ENCODE measurements at places on chromosomes 5 and 9.
A peak's percentile ranks its signal among the peaks of the same experiment; 100 is the strongest.

GRCh38 chr5:43649256-43649655 lies 46.3 kb downstream of the NNT start:
- DNase-seq, result no peak

GRCh38 chr5:177588413-177588909 lies 3.5 kb upstream of the TMED9 start:
- no peak for DNase-seq

- no peak for DNase-seq
Observed at GRCh38 chr9:21871256-21871975, 69.0 kb downstream of the MTAP start.

DNA sequence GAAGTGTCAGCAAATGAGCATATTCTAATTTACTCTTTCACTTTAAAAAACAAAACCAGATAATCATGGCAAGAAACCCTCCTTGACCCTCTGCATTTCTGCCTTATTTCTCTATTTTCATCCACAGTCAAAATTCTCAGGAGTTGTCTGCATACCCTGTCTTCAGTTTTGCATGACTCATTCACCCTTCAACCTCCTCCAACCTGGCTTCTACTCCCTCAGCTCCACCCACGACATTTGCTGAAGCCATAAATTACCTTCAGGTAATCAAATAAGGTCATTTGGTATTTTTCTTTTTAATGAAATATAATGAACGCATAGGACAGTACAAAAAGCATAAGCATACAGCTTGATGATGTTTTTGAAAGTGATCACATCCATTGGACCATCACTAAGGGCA lies 27.8 kb upstream of the SH3GL2 start:
- no peak for DNase-seq

DNA sequence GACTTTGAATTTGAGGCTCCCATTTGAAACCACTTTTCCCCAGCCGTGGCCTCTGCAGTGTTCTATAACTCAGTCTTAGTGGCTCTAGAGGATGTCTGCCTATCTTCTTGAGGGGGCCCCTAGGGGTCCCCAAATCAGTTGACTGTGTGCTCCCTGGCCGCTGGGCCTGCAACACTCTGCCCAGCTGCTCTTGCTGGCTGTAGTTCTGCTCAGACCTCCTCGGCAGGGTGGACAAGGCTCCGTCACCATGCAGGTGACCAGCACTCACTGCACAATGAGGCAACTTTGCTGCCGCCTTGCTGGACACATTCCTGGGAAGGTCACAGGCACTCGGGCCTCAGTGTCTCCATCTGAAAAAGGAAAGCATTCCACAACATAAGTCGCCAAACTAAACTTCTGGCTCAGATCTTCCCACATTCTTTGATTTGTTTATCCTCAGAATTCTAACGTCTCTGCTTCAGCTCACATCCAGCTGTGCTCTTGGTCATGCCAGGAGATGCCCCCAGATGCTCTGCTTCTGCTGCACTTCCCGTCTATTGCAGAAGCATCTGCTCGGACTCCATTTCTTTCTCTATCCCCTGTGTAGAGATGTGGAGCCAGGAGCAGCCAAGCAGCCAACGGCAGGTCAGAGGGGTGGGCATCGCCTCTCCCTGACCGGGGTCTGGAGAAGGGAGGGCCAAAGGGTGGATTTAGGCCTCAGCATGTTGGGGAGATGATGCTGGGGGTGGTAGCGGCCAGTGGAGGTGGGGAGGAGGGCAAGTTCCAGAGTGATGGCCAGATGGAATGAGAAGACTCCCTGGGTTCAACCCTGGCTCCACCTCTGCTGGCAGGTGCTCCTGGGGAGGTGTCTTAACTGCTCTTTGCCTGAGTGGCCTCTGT lies 133.6 kb downstream of the MVB12B start:
- DNase-seq, result no peak

DNA sequence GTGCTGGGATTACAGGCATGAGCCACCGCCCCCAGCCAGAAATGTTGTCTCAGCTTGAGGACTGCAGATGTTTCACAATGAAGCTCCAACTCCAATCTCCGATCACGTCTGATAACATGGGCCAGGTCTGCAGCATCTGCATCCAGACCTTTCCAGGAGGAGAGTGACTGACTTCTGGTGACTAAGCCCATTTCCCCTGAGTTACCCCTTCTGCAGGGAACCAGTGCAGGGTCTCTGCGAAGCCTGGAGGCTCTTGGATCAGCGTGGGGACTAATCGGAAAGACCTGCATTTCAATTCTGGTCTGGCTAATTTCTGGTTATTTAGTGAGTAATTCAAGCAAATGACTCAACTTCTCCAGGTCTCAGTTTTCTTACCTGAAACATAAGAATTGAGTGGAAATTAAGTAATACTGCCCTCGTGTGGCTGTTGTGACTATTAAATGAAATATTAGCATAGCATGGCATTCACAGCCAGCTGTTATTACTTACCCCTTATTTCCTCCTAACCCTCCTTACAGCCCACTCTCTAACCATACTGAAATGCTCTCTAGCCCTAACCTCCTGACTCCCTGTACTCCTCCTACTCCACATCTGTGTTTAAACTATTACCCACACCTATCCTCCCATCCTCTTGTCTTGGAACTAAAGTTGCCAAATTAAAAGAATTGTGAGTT lies 2.2 kb upstream of the GNPDA1 start:
- DNase-seq, result peak; percentile 21

- no peak for DNase-seq
Observed at GRCh38 chr9:83986195-83986594, 5.6 kb downstream of the RMI1 start.

DNA sequence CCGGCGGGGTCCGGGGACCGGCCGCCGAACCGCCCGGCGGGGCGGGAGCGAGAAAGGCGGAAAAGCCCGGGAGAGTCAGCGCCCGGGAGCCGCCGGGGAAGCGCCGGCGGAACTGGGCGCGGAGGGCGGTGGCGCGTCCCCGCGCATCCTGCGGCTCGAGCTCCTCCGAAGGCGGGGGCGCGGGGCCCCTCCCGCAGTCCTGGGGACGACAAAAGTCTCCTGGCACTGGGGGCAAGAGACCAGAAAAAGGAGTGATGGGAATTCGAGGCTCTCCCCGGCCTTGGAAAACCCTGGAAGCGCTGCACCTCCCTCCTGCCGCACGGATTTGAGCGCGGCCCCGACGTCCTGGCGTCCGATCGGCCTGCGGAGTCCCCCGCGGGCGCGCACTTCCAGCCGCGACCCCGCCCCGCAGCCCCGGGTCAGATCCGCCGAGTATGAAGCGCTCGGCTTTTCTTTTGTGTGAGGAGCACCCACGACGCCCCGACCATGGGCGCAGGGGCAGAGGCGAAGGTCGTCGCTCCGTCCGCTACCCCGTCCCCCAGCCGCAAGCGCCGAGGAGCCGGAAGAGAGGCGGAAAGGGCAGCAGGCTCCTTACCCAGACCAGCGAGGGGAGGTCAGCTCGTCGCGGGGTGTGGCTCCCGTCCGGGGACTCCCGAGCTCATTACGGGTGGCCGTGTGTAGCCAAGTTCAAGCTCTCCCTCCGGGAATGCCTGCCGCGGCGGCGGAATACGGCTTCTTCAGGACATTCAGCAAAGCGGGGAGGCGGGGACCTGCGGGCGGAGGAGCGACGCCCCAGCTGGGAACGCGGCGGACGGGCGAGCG lies at the start of gene EPB41L4A:
TSS of gene EPB41L4A (minus strand) at position 114 of the 822 bp plus-strand sequence. CDS start 238 bp downstream, outside the sequence.
- DNase-seq, result no peak

DNA sequence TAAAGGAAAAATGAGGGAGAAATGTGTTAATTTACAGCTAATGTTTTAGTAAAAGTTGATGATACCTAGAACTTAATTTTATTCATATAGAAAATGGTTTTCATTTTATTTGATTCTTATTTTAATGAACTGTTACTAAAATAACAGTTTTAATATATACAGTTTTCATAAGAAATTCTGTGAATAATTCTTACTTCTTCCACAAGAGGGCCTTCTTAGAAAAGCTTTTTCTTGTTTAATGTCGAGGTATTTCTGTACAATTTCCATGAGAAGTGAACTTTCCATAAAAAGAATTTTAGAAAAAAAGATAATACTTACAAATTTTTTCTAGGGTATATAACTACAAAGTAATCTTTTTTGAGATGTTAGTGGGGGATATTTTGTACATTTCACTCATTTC lies 73.9 kb downstream of the KLF9 start:
- no peak for DNase-seq

DNA sequence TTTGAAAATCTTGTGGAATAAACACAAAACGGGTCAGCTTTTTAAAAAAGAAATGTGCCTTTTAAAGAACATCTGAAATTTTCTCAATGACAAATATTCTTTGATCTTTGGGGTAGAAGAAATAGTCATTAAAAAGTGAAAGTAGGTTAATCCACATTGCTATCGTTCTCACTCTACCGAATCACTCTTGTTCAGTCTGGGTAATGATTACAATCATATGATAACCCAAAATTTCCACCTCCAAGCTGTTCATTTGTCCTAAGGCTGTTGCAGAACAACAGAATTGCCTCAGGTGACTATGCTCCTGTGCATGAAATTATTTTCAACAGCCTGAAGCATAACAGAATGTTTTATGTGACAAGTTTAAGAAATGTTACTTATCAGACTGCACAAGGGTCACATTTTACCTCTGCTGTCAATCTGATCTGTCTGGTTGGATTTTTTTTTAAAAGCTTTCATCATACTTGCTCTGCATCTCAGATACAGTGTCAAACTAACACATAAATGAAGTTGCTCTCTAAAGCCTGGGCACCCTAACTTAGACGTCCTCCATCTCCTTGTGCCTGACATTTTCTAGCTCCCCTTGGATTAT lies 227.3 kb downstream of the LURAP1L start:
- DNase-seq, result no peak

- no peak for DNase-seq
Observed at GRCh38 chr5:74026310-74026709, 400.3 kb downstream of the ARHGEF28 start.

DNA sequence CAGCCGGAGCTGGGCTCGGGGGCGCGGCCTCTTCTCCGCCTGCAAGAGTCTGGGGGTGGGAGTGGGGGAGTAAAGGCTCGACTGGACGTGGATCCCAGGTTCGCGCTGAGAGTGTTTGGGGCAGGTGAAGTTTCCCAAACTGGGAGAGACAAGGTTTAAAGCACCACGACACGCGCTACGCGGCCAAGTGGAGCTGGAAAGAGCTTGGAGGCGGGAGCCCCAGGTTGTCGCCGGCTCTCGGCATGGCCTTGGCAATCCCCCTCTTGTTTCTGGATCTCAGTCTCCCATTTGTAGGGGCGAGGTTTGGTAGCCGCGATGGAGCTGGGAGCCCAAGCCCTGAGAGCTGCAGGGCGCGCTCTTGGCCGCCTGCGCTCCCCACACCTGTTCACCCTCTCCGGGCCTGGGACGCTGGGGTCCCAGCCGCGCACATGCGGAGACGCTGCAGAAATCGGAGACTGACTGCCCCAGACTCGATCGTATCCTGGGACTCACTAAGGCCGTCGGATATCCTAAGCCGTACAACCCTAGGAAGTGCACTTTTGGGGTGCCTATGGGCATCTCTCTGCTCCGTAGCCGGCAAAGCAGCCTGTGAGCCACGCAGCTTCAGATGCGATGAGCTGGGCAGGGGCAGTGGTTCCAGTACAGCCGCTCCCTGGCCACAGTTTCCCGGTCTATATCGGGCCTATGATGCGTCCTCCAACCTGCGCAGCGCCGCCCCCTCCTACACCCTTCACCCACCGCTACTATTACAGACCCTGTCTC lies 937 bp downstream of the TMOD1 start:
- no peak for DNase-seq

DNA sequence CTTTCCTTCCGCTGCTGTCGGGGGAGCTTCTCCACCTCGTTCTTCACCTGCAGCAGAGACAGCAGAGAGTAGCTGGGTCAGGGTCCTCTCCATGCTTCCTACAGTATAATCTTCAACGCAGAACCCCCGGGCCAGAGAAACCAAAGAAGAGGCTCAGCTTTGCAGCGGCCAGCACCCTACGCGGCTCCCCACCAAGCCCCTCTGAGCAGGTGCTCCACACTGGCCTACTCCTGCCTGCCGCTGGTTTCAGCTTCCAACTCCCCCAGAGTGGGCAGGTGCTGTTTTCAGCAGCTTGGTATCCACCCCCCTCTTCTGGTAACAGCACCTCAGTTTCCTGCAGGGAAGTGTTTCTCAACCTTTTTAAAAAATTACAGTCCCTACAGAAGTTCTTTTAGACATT lies 58.3 kb upstream of the FBXW11 start:
- no peak for DNase-seq

DNA sequence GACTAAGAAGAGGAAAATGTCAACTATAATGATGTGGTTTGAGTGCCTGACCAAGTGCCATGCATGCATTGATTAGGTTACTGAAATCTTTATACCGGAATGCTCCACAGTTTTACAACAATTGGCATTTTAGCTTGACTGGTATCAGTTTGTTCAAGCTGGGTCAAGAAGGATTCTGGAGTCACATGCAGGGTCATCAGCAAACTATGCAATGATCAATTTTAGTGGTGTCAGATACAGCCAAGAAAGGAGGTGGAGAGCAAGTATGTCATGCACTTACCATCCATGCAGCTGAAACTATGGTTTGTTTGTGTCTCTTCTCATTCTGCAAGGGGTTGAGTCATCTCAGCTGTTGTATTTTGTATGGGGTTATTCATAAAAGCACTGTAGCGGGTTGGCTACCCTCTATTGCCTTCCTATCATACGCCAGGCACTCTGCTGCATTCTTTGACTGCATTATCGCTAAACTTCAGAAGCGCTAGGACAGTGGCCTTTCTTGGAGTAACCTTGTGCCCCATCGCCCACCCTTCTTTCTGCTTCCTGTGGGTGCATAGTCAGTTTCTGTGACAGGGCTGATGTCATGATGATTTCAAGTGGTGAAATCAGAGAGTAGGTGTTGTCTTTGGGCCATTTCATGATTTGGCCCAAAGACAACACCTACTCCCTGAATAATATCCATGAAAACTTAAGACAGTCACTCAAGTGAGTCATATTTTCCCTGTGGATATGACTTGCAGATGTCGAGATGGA lies 145.4 kb downstream of the MTX3 start:
- DNase-seq, result no peak

GRCh38 chr9:133351908-133352634 lies 4.1 kb downstream of the RPL7A start:
- no peak for DNase-seq

DNA sequence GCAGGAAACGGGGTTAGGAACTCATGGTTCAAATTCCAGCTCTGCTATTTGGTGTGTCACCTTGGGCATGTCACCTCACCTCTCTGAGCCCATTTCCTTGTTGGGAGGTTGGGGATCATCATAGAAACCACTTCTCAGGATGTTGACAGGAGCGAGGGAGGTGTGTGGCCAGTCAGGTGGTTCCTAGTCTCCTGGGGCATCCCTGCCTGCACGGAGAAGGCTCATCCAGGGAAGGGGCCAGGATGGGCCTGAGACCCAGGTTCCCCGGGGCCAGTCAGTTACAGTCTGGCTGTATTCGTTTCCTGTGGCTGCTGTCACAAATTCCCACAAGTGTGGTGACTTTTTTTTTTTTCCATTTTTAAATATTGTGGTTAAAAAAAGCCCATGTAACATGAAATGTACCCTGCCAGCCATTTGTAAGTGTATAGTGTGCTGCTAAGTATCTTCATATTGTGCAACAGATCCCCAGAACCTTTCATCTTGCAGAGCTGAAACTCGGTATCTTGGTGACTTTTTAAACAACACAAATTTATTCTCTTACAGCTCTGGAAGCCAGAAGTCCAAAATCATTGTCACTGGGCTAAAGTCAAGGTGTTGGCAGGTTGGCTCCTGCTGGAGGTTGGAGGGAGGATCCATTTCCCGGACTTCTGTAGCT lies 78.7 kb upstream of the UNC5A start:
- no peak for DNase-seq

- DNase-seq, result no peak
Observed at GRCh38 chr9:116060631-116061030, 93.0 kb upstream of the PAPPA start.

GRCh38 chr9:126413391-126414068 lies 86.9 kb downstream of the MVB12B start:
- DNase-seq, result no peak
